ENCODE measurements at places on chromosomes 13 and 19. TPM values are rescaled to one million over a fixed set of nuclear protein-coding genes. Genes with fewer than 3 reads are reported as not detected.

DNA sequence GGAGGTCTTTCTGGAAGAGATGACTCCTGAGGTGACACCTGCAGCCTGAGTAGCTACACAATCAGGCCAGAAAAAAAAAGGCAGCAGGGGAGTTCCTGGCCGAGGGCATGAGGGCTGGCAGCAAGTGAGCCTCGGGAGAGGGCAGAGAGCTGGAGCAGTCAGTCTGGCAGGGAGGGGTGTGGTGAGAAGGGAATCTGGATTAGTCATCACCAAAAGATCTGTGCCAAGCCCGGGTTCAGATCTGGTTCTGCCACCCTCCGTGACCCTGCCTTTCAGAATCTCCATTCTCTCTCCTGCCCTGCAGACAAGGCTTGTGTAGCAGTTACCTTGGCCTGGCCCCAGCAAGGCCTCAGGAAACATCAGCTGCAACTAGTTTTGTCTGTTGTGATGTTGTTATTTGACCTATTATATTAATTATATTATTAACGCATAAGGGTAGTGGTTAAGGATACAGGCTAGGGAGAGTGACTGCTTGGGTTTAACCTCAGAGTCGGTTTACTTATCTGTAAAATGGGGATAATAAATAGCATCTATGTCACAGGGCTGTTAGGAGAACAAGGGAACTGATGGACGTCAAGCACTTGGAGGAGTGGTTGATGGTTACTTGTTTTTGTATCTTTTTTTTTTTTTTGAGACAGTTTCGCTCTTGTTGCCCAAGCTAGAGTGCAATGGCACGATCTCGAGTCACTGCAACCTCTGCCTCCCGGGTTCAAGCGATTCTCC lies 2.7 kb upstream of the CAPNS1 start:
- ATAC-seq, result peak; percentile 69

GRCh38 chr13:113489549-113490495 lies 689 bp downstream of the DCUN1D2 start:
- ATAC-seq, result peak; percentile 9

DNA sequence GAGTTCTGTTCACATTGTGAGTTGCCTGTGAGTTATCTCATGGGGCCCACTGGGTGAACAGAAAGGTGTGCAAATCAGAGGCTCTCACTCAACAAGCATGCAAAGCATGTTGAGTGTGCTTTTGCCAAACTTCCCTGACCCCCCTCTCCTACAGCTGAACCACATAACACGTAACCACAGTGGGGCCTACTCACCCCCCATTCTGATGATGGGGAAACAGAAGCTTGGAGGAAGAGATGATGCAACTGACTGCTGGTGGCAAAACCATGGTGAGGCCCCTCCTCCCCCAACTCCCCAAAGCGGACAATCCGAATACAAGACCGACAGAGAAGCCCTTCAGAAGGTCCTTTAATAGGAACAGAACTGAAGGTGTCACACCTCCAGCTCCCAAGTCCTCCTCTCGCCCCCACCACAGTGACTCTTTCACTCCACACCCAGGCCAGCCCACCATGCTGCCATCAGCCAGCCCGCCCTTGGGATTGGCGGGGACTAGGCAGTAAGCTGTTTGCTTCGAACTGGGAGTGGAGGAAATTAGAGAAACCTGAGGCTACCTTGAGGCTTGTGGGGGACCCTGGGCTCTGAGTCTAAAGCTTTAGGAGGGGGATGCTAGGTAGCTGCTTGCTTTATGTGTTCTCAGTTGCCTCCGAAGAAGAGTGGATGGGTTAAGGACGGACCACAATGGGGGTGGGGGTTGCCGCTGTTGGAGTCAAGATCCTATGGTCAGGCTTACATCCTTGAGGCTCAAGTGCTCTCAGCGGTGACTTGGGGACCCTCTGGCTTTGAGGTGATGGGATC lies 3.8 kb downstream of the ZNF784 start:
- no peak for ATAC-seq

GRCh38 chr13:43664700-43665191 lies 122.0 kb downstream of the ENOX1 start:
- ATAC-seq, result no peak

DNA sequence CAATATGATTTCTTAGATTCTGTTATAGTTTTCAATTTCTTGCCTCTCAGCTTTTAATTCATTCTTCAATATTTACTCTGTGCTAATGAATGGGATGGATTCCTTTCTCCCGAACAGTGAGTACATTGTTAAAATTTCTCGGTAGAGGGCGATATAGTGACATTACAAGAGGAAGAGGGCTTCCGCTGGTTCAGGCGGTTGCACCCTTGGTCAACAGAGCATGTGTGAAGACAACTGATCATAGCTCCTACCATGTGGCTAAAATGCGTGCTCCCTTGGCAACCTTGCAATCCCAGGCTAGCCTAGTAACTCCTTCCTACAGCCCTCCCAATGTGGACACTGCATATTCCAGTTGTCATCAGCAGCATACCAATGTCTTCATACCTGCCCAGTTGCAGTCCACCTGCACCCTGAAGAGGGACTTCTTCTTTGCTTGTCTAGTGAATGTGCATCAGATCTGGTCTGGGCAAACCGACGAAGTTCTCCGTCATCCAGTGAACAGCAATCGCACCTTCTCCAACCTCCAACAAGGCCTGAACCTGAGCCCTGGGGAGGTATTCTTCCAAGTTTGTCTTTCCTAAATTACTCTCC lies 653.0 kb upstream of the GPC6 start:
- no peak for ATAC-seq

CPAMD8 gene
- 2.0 TPM for total RNA-seq

GRCh38 chr19:39141929-39142328 lies 16.3 kb downstream of the PAK4 start:
- ATAC-seq, result no peak

DNA sequence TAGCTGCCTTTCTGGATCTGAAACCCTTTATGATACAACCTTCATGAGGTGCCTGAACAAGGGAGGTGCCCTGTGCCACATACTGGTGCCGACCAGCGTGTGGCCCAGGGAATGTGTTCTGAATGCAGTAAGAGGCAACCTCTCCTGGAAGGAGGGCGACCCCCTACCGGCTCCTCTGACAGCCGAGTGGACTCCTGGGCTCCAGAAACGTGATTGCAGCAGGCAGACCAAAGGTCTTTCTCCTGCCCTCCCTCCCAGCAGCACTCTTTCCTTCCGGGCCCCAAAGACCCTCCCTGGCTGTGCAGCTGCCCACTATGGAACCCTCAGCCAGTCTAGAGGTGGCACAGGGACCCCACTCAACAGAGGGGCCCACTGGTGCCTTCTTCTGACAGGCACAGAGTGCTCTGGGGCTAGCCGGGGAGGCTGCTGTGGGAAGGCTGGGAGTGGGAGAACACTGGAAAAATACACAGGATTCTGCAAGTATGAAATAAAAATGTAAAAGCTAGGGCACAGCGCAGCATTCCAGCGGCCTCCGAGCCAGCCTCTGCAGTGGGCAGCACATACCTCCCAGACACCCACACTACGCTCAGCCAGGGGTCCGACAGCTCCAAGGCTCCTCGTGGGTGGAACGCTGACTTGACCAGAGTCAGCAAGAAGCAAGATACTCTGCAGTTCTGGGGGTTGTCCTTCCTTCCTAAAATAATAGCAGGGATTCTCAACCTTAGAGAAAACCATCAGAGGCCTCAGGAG lies 14.9 kb downstream of the SH3GL1 start:
- no peak for ATAC-seq

CPB2 gene
- not detected for total RNA-seq

- ATAC-seq, result no peak
These were observed 4.9 kb downstream of the ZNF574 start for GRCh38 chr19:42080764-42081375.

- no peak for ATAC-seq
These were observed 27.7 kb upstream of the CYSLTR2 start for GRCh38 chr13:48626077-48626449.

DNA sequence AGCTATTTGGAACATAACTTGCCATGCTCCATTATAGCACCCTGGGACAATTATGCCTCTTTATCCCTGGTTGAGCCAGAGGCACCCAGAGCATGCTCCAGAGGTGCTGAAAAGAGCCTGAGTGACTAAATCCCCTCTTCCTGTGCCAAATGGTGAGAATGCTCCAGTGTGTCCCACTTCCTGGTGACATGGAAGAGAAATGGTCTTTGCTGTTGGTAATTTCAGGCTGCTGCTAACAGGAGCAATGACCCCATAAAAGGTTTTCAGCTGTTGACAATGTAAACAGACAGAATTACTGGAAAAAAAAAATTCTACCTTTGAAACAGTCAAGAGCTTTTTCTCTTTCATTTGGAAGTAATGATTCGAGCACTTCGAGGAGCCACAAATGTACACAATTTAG lies 341.8 kb downstream of the FGF9 start:
- ATAC-seq, result no peak
